ENCODE measurements at places on chromosomes 13 and 19.
A peak's percentile ranks its signal among the peaks of the same experiment; 100 is the strongest.

- DNase-seq: no peak
These were observed 6.4 kb downstream of the NUDT15 start for GRCh38 chr13:48043789-48044503.

DNA sequence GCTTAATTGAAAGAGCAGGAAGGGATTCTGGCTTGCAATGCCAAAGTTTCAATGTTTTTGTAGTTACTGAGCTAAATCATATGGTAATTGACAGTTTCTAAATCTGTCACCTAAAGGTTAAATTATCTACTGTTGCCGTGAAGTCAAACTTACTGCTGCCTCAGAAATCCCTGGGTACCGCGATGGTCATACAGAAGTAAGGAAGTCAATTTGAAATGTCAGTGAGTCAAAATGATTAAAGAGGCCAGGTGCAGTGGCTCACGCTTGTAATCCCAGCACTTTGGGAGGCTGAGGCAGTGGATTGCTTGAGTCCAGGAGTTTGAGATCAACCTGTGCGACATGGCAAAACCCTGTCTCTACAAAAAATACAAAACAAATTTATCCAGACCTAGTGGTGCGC lies 48.8 kb upstream of the TPM4 start:
- no peak for DNase-seq

- peak; percentile 56 for DNase-seq
These were observed 14.0 kb upstream of the CELF5 start for GRCh38 chr19:3210347-3211017.

GRCh38 chr13:107715496-107715895 lies 499.8 kb downstream of the LIG4 start:
- DNase-seq: no peak

GRCh38 chr19:50518091-50519005 lies 4.6 kb upstream of the ASPDH start:
- DNase-seq: no peak

- no peak for DNase-seq
These were observed 857 bp upstream of the MAP2K7 start for GRCh38 chr19:7902796-7903243.

- DNase-seq: no peak
These were observed 30.2 kb downstream of the ZFR2 start for GRCh38 chr19:3838661-3839060.

DNA sequence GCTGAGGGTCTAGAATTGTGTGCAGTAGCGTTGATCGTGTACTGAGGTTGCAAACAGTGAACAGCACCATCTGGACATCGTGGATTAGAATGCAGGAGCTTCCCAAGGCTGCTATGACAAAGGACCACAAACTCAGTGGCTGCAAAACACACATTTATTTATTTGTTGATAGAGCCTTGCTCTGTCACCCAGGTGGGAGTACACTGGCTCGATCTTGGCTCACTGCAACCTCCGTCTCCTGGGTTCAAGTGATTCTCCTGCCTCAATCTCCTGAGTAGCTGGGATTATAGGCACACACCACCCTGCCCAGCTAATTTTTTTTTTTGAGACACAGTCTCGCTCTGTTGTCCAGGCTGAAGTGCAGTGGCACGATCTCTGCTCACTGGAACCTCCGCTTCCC lies 2.3 kb upstream of the UHRF1 start:
- no peak for DNase-seq

DNA sequence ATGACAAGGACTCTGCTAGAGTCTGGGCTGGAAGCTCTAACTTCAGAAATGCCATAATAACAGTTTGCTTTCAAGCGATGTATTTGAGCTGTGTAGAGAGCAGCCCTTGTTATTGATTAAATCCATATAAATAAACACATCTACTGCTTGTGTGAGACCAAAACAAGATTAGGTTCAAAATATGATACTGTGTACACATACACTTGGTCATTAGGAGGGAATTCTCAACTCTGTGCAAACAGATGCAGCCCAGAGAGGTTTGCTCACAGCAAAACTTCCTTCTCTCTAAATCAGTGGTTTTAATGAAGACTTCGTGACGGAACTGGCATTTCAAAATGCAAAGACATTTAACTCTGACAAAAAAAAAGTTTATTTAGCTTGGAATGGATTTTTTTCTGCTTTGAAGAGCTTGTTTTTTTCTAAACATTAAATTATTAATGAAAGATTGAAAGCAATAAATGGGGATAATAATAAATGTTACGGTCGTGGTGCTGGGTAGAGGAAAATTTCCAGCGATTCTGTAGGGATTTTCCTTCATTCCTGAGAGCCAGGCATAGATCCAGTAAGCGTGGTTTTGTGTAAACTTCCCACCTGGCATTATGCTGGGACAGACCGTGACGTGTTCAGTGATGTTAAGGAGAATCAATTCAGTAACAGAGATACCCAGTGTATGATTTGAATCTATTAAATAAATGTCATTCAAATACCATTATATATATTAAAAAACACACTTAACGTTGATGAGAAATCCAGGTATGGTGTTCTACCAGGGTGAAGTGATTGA lies 213.7 kb downstream of the TEX29 start:
- DNase-seq: no peak

DNA sequence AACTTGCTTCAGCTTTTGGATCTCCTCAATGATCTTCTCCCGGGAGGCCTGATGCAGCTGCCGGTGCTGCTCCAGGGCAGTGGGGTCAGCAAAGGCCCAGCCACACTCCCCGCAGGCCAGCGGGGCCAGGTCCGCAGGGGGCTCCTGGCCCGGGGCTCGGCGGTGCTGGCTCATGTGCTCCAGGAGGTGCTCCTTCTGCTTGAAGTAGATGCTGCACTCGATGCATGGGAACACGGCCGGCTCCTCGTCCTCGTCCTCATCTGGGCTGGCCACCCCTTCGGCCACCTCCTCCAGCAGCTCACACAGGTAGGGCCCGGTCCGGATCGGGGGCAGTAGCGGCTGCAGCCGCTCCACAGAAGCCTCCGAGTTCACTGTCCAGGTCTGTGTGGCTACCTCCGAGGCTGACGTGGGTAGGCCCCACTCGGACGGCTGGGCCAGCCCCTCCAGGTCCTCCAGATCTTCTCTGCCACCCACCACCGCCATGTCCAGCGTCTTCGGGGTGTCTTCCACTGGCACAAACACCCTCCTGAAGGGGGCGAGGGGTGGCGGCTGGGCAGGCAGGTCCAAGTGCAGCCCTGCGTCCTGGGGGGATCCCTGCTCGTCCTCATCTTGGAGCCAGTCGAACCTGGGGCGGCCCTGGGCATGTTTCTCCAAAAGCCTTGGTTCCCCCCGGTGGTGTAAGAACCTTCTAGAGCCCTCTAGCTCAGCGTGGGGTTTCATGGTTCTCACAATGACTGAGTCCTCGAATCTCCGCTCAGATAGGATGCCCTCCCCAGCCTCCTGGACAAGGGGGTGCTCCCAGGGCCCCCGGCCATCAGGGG lies 9.7 kb downstream of the WIZ start:
- DNase-seq: no peak

GRCh38 chr19:35744430-35745327 lies 539 bp downstream of the U2AF1L4 start:
- peak; percentile 75 for DNase-seq

- DNase-seq: no peak
These were observed 124.7 kb downstream of the PCCA start for GRCh38 chr13:100213576-100213975.

DNA sequence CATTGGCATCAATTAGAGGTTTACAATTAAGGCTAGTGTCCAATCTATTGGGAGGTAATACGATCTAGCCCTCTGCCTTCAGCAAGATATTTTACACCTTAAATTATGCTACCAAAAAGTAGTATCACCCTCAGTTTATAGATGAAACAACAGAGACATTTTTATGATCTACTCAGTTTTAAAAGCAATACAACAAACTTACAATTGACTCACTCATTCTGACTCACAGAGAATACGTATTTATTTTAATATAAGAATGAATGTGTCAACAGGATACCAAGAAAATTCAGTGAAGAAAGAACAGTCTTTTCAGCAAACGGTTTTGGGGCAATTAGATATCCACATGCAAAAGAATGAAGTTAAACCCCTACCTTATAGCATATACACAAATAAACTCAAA lies 32.5 kb upstream of the STARD13 start:
- no peak for DNase-seq

DNA sequence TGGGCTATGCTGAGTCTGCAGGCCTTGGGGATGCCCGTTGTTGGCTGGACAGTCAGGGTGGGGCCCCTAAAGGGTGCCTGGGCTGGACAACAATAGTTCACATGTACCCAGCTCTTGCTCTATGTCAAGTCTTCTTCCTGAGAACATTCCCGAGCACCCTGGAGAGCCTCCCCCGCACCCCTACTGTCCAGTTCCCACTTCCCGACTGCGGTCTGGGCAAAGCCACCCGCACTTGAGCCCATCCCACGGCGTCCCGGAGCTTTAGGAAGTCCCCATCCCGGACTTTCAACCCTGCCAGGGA lies 1.1 kb upstream of the MPND start:
- no peak for DNase-seq

- DNase-seq: no peak
These were observed 22.1 kb downstream of the VPS36 start for GRCh38 chr13:52428295-52428694.

GRCh38 chr13:91368676-91369440 lies 21.4 kb downstream of the MIR17HG start:
- no peak for DNase-seq

DNA sequence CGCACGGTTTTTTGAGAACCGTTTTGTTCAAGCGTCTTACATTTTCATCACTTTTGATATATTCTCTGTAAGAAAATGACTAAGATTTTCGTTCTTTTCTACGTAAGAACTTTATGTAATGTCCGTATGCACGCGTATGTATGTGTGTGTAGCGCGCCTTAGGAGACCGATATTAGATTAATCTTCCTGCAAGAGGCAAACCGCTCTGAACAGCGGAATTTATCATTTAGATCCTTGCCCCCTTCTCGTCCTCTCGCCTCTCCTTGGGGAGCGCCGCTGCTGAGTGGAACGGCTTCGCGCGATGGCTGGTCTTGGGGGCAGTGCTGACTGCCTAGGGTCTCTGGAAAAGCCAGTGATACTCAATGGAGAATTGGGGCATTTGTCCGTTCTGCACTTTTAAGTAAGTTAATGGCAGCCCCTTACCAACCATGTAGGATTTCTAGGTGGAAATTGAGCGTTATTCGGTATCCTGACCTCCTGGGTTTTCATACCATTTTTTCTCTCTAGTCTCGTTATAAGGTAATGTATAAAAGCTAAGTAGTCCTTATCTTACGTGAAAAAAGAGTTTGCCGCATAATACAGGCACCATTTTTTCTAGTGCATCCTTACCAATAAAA lies 4.7 kb downstream of the MAB21L1 start:
- no peak for DNase-seq

- DNase-seq: no peak
These were observed 622.6 kb upstream of the PCDH20 start for GRCh38 chr13:62038214-62038613.

DNA sequence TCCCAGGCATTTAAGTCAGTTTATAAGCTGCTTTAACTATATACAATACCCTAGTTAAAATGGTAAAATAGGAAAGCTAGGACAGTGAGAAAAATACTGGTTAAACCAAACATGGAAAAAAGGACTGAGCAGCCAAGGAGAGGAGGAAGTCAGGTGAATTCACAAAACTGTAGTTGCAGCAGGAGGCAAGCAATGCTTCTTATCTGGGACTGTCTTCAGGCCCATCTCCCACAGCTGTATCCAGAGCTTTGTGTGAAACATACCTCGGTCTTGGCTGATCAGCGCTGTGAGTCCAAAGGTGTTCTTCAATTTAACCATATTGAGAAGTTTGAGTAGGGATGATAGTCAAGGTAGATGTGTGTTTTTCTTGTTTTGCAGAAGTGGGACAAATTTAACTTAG lies 15.7 kb upstream of the SUPT20H start:
- no peak for DNase-seq

DNA sequence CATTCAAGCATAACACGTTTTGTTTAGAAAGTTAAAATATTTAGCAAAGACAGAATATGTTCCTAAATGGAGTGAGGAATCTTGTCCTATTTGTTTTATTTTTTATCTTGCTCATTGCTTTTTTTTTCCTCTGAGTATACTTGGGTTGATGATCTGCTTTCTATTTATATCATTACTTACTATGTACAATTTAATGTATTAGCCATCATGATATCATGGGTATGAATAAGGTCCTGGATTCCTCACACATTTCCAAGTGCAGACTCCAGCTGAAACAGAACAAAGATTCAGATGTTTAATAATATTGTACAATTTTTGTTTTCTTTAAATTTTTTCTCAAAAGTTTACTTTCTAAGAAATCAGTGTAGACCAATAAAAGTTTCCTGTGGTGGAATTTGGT lies 388.2 kb downstream of the GPC6 start:
- no peak for DNase-seq

DNA sequence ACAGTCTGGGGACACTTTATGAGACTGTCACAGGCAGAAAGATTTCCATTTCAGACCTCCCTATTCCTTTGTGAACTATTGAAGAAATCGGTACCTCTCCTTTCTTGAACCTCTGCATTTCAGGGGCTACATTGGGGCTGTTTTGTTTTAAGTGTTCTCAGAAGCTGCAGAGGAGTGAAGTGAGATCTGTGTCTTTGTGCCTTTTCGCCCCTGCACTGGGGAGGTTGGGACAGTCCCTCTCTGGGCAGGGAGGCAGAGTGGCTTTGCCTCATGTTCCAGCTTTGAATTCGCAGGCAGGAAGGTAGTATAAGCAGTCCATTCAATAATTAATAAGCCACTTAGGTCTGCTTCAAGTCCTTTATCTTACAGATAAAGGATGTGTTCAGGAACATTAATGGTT lies 9.5 kb upstream of the AMER2 start:
- no peak for DNase-seq

DNA sequence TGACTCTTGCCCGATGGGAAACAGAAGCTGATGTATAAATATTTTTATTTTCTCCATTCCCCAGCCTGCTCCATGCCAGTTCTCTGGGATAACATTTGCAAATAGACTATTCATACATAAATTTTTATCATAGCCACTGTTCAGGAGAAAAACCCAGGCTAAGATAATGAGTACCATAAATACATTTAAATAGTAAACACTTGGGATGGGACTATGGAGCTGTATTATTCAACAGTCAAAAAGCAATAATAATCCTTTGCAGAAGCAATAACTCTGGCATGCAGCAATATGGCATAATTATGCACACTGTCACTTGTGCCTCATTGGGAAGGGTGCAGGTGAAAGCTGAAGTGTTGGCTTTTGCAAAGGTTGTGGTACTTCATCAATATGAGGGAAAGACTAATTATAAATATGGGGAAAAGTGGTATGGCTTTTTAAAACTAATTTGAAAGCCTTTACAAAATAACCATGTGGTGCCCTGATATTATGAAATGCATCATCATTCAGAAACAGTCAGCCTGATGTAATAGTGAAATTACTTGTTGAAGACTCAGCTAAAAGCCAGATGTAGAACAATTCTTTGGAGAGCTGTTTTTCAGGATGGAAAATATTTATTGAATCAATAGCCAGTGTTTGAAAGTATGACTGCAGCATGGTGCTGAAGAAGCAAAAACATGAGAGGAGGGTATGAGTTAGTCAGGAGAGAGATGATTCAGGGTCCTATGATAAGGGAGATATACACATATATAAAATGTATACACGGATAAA lies 2476.7 kb downstream of the PCDH9 start:
- no peak for DNase-seq

DNA sequence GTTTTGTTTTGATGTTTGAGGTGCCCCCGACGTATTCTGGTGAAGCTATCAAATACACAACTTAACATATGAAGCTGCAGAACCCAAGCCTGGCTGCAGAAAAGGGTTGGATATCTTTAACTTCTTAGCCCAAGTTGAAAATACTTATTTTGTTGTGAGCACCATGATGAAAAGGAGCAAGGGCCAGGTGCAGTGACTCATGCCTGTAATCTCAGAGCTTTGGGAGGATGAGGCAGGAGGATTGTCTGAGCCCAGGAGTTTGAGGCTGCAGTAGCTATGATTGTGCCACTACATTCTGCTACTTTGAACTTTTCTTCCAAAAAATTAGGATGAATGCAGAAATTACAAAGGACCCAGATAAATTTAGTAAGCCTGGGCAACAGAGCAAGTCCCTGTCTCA lies 44.1 kb upstream of the UBE2L5 start:
- no peak for DNase-seq

Measured in activated naive CD4-positive, alpha-beta T cell (primary cell).